MV-4-11 (cell line): ENCODE measurements at places on chromosomes 2 and 18.
A peak's percentile ranks its signal among the peaks of the same experiment; 100 is the strongest.

GRCh38 chr2:186755066-186755465 is 61.2 kb downstream of the FAM171B start:
- DNase-seq = no peak

DNA sequence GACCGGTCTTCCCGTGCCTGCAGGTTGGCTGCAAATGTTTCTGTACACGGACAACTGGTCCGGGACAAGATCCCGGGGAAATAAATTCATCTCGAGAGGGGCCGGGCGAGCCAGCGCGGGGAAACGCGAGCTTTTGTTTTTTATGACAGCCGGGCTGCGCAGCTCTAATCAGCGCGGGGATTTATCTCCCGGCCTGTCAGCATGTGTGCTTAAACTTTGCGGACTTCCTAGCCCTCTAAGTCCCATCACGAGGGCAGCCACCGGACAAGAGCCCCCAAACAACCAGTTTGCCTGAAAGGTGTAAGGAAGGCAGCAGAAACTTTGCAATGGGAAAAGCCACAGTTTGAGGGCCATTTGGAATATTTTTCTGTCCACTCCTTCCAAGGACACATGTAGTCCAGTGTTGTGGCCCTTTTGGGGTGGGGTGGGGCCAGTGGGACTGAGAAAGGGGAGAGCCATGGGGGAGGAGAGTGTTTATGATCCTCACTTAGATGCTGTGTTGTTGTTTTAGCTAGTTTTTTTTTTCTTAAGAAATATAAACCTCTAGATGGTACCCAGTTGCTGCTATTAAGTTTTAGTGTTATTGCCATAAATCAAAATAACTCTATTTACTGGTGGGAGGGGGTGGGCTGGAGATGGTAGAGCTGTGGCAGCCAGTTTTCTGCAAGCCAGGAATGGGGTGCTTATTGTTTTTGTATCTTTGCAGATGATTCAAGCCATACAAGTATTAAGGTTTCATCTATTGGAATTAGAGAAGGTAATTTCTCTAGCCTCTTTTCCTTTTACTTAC is 6.0 kb downstream of the MEIS1 start:
- DNase-seq = no peak

GRCh38 chr2:41038408-41038807 is 586.5 kb upstream of the SLC8A1 start:
- no peak for DNase-seq

DNA sequence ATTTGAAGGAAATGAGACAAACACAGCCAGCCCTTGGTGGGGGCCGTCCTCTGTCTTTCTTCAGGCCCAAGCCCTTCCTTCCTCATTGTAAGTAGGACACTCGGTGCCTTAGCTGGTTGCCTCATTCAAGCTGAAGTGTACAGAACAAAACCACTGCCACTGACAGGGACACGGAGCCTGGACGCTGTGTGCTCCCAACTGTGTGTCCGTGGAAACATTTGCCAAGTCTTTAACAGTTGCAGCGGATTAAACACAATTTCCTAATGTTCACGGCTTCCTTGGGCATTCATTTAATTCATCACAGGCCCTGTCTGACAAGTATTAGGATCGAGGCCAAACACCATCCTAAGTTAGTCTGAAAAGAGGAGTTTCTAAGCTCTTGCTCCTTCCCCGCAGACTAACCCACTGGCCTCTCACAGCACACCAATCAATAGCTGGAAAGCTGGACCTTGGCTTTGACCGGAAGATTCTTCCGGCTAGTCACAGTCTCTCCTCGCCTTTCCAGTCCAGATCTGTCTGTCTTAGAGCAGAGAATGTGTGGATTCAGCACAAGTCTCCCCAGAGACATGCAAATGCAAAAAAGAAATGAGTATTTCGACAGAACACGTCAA is 68.7 kb upstream of the ACSL3 start:
- DNase-seq = peak; percentile 79

GRCh38 chr2:213420828-213421385 is 136.6 kb downstream of the SPAG16 start:
- DNase-seq = no peak

DNA sequence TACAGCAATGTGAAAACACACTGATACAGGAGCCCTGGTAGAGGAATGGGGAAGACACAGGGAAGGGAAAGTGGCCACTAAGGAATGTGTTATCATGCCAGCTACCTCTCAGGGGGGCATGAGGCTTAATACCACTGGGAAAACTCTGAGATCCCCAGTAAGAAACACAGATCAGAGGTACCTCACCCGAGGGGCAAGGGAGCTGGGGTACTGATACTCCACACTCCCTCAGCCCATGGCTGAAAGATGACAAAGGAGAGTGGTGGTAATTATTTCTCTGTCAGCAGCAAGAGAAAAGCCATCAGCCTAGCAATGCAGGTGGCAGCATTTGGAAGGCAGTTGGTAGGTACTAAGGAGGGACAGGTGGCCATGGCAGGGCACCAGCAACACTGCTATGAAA is 434.8 kb downstream of the NBAS start:
- DNase-seq = no peak
